ENCODE measurements at places on chromosomes 6 and 20.
A peak's percentile ranks its signal among the peaks of the same experiment; 100 is the strongest.

DNA sequence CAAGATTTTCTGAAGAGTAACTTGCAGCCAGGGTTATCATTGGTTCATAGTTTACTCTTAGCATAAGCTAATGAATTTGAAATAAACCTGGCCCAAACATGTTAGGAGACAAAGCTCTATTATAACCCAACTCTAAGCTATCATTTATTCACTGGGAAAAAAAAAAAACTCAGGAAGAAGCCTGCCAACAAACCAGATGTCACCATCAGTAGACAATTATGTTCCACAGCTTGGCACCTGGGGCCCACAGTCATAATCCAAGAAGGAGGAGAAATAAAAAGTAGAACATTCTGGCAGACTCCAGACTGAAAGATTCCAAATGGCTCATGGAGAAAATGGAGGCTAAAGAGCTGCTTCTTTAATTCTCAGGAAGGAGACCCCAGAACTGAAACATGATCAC is 100.0 kb upstream of the CNR1 start:
- no peak for DNase-seq

GRCh38 chr20:49676581-49677291 is 36.9 kb downstream of the B4GALT5 start:
- no peak for DNase-seq

- no peak for DNase-seq
Observed at GRCh38 chr6:150959166-150959565, 93.7 kb downstream of the MTHFD1L start.

- DNase-seq: no peak
Observed at GRCh38 chr6:8608737-8609136, 173.4 kb upstream of the SLC35B3 start.

DNA sequence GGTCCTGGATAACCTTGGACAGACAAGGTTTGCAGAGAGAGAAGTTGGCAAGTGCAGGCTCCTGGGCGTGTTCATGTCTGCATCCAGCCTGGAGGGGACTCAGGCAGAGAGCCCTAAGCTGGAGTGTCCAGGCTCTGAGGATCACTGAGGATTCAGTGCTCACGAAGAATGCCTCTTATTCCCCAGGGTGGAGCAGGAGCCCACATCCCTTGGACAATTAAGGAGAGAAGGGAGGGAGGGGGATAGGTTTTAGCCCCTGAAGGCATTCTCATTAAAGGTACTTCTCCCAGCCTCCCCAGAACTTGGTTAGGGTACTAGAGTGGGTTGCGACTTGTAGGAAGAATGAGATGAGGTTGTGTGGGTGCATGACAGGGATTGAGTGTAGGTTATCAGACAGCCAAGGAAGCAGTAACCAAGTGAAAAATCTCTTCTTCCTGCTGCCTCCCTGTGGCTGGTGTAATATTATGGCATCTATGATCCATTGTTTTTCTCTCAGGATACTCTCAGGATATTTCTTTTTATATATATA is 680 bp downstream of the HLA-DPB1 start:
- no peak for DNase-seq

- DNase-seq: no peak
Observed at GRCh38 chr20:51444922-51445438, 97.5 kb downstream of the NFATC2 start.

DNA sequence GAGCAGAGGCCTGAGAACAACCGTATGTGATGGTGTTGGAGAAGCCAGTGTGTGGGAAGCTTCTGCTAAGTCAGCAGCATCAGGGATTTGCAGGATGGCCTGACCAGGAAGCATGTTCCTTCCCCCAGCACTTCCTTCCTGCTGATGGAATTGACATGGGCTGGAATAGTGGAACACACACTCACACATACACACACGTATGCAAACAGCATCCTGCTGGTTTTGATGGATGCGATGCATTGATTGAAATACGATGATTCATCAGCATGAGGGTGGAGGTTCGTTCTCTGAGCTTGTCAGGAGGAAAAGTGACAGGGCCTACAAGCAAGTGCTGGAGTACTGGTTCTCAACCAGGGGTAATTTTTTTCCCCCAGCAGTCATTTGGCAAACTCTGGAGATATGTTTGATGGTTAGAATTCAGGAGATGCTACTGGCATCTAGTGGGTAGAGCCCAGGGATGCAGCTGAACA is 229.1 kb downstream of the NFATC2 start:
- DNase-seq: no peak

DNA sequence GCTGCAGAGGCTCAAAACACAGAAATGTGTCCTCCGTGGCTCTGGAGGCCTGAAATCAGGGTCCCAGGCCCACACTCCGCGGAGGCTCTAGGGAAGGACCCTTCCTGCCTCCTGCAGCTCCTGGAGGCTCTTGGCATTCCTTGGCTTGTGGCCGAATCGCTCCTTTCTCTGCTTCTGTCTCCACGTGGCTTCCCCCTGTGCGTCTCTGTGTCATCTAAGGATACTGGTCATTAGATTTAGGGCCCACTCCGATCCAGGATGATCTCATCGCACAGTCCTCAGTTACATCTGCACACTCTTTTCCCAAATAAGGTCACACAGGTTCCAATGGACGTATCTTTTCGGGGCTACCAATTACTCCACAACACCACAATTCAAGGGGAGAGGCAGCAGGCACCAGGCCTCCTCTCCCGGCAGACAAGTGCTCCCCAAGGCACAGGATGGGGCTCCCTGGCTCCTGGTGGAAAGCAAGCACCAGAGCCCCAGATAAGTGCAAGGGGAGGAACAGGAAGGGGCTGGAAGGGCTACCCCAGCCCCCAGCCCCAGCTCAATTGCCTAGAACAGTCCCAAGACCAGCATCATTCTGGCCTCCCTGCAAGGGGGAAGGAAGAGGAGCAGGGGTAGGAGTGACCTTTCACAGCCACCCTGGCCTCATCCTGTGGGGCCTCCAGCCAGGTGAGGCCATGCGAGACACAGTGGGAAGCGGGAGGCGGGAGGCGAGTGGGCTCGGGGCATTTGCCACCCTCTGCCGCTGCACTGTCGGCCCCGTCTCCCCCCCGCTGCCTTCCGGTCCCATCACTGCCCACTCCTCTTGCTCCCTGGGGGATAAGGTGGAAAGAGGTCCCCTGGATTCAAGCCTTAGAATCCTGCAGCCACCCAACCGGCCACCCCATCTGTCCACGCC is 16.3 kb downstream of the NTSR1 start:
- DNase-seq: no peak

DNA sequence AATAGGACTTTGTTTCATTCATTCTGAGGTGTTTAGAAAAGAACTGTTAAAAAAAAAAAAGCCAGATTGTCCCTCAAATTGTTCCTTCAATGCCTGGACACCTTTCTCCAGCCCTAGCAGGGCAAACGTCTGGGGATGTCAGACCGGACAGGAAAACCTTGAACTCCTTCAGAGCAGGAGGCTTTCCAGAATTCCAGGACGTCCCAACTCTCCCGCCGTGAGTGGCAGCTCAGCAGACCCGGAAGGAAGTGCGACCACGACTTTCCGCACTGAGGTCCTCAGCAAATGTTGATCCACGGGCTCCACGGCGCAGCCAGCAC is 139.1 kb downstream of the DLL1 start:
- DNase-seq: no peak

- DNase-seq: no peak
Observed at GRCh38 chr6:150672800-150673199, 73.1 kb downstream of the PLEKHG1 start.

- no peak for DNase-seq
Observed at GRCh38 chr20:62967628-62968351, 15.3 kb downstream of the SLC17A9 start.

DNA sequence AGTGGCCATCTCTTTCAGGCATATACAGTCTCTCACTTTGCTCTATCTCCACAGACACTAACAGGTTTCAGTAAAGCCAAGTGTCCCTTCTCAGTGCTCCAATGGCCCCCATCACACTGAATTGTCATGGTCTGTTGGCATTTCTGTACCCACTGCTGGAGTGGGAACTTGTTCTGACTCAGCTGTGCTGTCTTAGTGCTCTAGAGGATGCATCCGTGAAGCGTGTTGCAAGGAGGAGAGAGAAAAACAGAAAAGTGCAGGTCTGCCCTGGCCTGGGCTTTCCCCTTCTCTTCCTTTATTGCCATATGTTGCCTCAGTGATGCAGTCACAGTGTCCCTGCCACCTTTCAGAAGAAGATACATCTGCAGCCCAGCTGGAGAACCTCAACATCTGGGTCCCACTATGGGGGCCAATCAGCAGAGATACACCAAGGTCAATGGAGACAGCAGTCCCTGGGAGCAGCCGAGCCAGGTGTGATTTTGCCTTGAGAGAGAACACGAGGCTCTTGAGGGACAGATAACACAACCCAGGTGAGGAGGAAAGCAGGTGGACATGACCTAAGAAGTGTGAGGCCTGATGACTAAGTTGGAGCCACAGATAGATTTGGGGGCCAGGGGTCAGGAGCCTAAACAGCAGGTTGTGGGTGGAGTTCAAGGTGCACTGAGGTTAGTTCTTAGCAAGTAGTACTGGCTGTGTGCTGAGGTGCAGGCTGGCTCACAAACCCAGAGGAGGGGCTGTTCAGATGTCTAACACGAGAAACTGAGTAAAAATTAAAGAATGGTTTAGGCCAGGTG is 5.6 kb upstream of the PLCG1 start:
- no peak for DNase-seq

DNA sequence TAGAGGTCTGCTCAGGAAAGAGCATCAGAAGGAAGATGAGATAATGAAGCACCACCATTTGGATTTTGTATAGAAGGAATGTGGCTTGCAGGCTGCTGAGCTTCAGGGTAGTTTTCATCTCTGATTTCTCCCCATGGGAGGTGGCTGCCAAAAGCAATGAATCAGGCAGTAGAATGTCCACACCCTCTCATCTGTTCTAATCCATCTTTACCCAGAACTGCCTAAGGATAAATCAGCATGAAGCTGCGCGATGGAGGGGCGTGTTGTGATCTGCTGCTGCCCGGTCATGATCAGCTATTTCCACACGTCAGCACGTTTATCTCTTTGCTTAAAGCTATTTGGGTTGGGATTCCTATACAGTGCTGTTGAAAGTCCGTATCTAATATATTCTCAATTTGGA is 295.4 kb downstream of the FOXA2 start:
- no peak for DNase-seq

DNA sequence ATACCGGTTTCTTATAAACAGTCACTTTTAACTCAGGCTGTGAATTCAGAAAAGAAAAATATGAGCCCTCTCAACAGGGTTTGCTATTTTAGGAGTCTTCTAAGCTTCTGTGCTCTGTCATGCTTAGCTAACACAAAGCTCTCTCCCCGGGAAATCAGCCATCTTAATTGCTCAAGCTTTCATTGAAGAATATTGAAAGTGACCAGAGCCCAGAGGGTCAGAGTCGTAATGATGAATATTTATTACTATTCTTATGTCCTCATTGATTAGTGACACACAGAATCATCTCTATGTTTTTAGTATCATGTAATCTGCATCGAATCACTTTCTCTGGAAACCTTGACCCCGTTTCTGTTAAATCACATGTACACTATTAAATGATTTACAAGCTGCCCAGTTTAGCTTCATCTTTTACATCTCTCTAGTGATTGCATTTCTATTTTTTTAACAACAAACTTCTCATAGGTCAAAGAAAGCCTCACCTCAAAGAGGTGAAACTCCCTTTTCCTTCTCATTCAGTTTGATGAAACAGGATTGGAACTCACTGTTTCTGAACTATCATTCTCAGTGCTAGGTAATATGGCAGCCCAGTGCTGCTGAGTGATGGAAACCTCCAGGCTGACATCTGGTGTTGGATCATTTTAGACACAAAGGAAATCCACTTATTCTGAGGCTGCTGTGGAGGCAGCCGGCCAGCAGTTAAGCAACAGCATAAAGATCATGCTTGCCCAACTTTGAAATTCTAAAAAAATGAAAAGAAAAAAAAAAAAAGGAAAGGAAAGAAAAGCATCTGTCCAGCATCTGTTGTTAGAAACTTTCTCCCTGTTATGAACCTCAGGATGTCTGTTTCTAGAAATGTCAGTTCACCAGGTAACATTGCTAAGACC is 96.3 kb downstream of the RFPL4B start:
- peak; percentile 52 for DNase-seq

GRCh38 chr20:14729390-14729789 is 392.0 kb upstream of the FLRT3 start:
- no peak for DNase-seq

DNA sequence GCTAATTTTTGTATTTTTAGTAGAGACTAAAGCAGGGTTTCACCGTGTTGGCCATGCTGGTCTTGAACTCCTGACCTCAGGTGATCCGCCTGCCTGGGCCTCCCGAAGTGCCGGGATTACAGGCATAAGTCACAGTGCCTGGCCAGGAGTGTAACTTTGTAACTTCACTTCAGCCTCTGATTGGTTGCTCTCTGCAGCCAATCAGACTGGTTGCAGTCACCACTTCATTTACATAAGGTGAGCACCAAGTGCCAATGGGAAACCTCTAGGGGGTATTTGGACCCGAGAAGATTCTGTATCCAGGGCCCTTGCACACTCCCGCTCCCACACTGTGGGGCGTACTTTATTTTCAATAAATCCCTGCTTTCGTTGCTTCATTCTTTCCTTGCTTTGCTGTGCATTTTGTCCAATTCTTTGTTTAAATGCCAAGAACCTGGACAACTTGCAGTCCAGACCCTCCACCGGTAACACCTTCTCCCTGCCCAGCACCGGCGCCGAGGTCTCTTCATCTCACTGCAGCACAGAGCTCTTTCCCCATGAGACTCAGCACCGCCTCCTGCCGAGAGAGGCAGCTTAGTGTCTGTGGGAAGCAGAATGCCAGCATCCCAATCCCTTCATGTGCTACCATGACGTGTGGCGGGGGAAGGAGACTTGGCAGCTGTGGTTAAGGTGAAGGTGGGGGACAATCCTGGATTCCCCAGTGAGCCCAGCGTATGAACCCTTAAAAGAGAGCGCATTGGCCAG is 14.0 kb upstream of the MRGBP start:
- DNase-seq: peak; percentile 64

- DNase-seq: no peak
Observed at GRCh38 chr6:151385177-151385576, 6.2 kb downstream of the ZBTB2 start.

GRCh38 chr20:32506721-32507120 is 78.4 kb downstream of the NOL4L start:
- DNase-seq: no peak

- DNase-seq: no peak
Observed at GRCh38 chr6:7242835-7243178, 70.2 kb downstream of the SSR1 start.

DNA sequence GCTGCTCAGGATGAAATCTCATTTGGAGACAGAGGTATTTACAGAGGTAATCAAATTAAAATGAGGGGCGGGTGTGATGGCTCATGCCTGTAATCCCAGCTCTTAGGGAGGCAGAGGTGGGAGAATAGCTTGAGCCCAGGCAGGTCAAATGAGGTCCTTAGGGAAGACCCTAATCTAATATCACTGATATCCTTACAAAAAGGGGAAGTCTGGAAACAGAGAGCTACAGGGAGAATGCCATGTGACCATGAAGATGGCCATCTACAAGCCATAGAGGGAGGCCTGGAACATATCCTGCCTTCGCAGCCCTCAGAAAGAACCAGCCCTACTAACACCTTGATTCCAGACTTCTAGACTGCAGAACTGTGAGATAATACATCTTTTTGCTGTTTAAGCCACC is 8.3 kb downstream of the MTCL3 start:
- no peak for DNase-seq

Data from A673 (cell line).